NCI-H524 (cell line): ENCODE measurements at places on chromosomes 6 and 20.

DNA sequence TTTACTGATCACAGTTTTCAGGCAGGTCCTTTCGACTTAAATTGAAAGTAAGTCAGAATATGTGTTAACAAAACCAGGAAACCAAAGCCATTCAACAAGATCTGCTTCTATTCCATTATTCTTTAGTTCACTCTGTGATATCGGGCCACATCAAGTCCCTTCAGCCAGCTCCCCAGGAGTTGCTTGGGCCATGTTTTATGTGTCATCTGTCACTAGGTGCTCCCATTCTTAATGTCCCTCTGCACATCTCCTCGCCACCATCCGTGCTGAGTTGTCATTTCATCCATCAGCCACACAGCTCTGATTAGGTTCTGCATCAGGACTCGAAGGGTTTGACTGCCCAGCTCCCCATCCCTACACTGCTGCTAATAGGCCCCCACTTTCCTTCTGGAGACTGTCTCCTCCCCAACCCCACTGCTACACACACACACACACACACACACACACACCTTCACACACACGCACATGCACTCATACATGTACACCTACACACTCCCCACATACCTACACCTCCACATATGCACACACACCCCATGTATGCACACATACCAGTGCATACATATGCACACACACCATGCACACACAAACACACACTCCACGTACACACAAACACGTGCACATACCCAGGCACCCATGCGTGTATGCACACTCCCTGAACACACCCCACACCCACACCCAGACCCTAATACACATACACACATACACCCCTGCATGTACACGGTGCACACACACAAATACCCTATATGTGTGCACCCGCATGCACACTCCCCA, 143.3 kb upstream of the GMDS start:
- DNase-seq: no peak

DNA sequence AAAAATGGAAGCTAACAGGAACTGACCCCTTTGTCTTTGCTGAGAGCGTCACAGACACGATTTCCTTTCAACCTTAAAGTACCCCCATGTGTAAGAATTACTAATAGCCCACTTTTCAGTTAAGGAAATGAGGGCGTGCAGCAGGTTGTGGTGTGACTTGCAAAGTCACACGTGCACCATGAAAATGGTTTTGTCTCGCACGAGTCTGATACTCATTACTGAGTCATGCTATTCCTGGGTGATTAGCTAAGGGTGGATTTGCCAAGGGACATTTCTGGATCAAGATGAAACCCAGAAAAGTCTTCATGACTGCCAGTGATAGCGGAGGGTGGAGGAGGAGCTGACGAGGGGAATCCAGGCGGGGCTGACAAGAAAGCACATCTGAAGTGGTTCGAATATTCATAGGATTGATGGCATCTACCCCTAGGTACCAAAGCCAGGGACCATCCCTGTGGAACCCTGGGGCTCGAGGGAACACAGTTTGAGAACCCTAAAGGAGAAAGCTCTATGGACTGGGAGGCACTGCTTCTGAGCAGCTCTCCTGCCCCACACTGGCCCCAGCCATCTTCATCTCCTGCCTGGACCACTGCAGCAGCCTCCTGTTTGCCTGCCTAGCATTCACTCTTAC, 12.1 kb upstream of the NFATC2 start:
- no peak for DNase-seq

GRCh38 chr6:45300736-45301135, 27.4 kb upstream of the RUNX2 start:
- no peak for DNase-seq

DNA sequence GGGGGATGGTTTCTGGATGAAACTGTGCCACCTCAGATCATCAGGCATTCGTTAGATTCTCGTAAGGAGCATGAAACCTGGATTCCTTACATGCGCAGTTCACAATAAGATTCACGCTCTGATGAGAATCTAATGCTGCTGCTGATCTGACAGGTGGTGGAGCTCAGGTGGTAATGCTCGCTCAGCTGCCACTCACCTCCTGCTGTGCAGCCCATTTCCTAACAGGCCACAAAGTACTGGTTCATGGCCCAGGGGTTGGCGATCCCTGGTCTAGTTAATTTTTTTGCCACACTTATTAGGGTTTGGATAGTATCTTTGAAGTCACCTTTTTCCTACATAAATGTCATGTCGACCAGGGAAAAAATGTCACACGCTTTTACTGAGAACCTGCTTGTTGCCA, 96.8 kb upstream of the MLIP start:
- DNase-seq: no peak

DNA sequence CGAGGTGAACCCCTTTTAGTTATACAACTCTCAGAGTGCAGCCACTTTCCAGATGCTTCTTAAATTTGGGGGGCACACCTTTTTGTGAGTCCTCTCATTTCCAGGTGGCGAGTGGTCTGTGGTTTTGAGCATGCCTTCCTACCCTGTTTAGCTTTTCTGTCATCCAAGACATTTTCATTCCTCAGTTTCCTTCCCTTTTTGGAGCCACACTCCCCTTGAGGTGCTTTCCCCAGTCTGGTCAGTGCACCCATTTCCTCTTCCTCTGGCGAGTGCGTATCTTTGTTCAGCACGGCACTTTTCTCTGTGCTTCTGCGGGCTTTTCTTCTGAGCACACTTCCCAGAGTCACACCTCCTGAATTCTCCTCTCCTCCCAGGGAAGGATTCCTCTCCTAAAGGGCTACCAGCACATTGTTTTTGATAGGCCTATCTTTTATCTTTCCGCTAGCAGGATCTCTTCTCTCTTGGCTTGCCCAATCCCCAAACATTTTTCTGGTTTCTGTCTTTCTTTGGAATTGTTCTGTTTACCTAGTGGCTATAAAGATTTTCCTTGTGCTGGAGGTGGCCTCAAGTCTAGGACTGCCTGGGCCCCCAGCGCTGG, 1.4 kb downstream of the PHF20 start:
- no peak for DNase-seq

DNA sequence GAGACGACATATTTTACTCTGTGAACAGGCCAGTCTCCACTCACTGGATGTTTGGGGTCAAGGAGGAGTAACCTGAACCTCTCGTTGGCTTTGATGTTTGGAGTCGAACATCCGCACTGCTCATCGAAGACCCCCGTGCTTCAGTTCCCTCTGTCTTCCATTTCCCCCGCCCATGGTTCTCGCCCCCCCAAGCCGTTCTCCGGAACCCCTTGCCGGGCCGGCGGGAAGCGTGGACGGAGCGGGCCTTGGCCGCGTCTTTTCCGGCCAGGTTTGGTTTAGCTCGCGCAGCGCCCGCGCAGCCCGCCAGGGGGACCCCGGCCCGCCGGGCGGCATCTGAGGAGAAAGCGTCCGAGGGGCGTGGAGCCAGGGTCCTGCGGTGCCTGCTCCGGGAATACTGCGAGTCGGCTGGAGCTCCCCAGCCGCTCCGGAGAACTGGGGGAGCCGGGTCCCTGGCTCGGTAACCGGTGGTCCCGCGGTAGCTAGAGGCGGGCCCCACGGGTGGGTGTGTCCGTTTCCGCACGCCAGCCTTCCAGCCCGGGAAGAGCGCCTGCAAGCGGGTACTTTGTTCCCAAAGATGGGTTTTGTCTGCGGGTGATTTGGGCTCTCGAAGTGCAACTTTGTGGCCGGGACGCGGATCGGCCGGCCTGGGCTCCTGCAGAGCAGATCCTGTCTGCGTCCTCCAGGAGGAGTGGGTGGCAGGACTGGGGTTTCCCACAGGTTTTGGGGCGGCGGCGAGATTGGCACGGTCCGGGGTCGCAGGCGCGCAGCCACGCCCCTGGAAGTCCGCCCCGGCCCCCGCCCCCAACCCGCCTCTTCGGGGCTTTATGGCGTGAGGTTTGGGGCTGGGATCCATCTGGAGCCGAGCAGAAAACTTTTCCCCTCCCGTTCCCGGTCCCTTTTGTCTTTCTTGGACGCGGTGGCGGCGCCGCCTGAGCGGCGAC, at the start of gene TMEM200A:
Gene TMEM200A, plus strand, starts transcription at position 852 of the 941 bp plus-strand sequence. CDS start 74,406 bp downstream, outside the sequence.
- DNase-seq: peak; percentile 77

GRCh38 chr6:139823099-139823807, 448.8 kb upstream of the CITED2 start:
- no peak for DNase-seq

- DNase-seq: no peak
Measured at GRCh38 chr20:10877342-10877741, 203.5 kb upstream of the JAG1 start.

DNA sequence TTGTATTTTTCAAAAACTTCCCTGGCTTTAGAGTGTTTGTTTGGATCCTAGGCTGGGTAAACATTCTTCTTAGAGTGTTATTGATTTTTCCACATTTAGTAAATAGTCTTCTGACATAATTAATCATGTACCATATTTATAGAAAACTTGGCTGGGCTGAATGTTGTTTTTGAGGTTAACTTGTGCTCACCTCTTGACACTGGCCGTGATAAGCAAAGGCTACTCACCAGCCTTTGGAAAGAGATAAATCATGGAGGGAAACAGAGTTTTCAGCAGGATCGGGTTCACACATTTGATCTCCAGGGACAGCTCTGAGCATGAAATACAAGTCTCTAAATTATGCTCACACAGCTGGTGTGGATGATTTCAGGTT, 6.2 kb upstream of the CD93 start:
- no peak for DNase-seq

- DNase-seq: no peak
Measured at GRCh38 chr6:32991972-32992371, 17.4 kb downstream of the HLA-DOA start.

DNA sequence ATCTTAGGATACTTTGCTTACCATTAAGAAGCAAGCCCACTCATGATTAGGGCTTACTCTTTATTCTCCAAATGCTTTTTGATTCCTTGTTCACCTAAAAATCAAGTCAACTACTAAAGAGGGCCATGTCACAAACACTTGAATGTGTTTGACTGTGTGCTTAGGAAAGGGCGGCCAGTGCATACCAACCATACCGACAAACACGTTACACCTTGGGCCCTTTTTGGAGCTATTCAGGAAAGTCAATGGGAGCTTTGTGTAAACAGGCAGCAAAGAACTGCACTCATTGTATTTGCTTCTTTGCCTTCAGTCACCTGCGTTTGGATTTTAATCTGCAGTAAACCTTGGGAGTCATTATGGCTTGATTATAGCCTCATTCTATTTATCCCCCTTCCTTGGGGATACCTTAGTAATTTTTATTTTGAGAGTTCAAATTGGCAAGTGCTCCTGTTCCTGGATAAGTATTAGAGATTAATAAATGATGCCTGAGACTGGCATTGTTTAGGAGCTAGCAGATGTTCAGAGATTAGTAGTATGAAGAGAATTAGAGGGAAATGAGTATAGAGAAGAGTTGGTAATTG, 102.6 kb upstream of the HDGFL1 start:
- DNase-seq: peak; percentile 88

DNA sequence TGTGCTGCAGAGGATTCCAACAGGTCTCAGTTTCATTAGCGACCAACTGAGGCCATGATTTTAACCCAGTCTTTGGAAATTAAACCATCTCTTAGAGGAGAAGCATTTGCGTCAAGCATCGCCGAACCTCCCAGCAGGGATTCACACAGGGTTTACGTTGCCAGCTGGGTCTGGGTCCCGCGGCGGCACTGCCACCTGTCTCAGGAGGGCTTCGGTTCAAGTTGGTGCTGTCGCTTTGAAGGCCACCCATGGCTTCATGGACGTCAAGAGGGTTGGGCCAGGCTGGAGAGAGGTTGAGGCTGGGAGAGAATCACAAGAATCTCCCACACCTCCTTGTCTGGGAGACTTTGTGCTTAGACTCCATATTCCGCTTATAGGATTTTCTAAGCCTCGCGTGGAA, 43.0 kb upstream of the FRMD1 start:
- no peak for DNase-seq

GRCh38 chr6:34572021-34572420, 15.9 kb upstream of the SPDEF start:
- no peak for DNase-seq

- no peak for DNase-seq
Measured at GRCh38 chr6:156839591-156840001, 62.4 kb downstream of the ARID1B start.

DNA sequence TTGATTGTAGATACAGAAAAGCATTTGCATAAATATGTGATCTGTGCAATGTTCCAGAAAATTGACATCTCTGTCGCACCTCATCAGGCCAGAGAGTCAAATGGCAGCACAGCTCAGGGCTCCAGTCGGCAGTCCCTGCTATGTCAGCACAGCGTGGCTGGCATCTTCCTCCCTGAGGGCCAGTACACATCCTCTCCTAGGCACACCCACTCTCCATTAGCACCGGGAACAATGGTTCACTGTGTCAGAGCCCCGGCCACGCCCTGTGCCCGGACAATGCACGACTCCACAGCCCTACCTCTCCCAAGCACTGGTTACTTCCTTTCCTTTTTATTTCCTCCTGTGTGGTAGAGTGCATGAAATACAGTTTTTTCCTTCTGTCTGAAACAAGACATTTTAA, 114.9 kb downstream of the FOXC1 start:
- no peak for DNase-seq

- no peak for DNase-seq
Measured at GRCh38 chr20:51873652-51874051, 71.3 kb upstream of the SALL4 start.

- peak; percentile 16 for DNase-seq
Measured at GRCh38 chr6:26520237-26520849, 17.8 kb upstream of the HMGN4 start.

- DNase-seq: no peak
Measured at GRCh38 chr20:37225146-37225545, 36.5 kb downstream of the GHRH start.

DNA sequence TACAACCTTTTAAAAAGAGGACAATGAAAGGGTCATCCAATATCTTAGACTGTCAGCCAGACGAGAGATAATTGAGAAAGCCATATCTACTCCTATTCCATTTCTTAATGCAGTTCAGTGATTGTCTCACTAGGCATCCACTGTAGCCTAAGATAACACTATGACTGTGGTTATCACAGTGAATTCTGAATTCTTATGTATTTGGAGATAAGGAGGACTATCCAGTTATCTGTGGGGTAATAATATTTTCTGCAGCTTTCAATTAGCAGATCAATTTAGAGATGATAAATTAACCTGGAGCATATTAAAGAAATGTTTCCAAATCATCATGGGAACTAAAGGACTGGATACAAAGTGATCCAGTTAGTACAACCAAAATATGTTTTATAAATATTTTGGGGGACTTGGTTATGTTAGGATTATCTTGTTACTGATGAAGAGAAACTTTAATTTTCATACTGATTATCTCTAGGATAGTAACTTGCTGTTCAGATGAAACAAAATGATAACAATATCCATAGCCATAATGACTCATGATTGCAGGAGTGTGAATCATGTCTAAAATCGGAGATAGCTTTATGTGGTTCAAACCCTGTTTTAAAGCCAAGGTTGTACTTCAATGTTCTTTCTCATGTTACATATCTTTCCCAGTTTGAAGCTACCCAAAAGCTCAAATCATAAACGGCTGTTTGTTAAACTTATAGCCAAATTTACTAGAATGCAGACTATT, 1152.0 kb downstream of the HACE1 start:
- DNase-seq: no peak

DNA sequence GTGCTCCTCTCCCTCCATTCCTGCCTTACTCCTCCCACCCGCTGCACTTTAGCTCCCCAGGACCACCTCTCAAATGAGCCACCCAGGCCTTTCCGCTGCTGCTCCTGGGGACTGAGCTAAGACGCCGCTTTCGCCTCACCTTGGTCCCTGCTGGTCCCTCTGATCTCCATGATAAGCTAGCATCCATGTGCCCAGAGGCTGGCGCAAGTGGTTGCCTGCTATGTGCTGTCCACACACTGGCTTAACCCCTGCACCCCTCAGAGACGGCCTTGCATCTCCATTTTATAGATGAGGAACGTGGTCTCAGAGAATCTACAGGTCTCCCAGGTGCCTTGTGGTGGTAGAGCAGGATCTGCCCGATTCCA, 160.1 kb upstream of the PMEPA1 start:
- DNase-seq: no peak

- peak; percentile 93 for DNase-seq
Measured at GRCh38 chr6:141313986-141314385, 818.7 kb upstream of the GJE1 start.

- no peak for DNase-seq
Measured at GRCh38 chr6:111061508-111061907, 25.8 kb upstream of the SLC16A10 start.
